Stimulated activated CD4-positive, alpha-beta T cell treated with anti-CD3 and anti-CD28 coated beads, Interleukin-2, amount 100 ng/mL, for 24 hours (primary cell): ENCODE measurements at places on chromosomes 7 and 10.

DNA sequence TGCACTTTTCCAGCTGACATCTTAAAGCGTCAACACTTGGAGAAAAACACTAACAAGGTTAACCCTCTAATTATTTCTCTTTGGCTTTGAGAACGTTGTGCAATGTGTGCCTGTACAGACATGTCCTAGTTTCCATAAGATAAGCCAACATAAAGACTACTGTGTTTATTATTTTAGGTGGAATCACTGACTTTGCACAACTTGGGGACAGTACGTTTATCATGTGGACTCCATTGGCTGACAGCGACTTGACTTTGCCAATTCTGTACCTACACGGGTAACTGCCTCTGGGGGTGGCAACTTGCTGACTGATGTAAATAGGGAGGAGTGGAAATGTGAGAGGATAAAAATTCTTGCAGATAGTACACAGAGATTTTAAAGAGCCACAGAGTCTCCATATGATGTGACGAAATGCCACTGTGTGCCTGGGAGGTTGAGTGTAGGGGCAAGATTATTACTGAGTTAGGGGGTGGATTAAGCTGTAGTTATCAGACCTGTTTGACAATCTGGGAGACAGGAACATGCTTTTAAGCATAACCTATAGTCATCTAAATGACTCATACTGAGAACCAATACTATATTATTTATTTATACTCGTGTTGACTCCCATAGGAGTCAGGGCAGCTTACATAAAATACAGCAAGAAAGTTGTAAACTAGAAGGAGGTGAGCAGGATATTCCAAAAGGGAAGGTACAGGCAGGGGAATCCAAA lies 21.0 kb downstream of the SLC13A4 start:
- DNase-seq, result no peak

DNA sequence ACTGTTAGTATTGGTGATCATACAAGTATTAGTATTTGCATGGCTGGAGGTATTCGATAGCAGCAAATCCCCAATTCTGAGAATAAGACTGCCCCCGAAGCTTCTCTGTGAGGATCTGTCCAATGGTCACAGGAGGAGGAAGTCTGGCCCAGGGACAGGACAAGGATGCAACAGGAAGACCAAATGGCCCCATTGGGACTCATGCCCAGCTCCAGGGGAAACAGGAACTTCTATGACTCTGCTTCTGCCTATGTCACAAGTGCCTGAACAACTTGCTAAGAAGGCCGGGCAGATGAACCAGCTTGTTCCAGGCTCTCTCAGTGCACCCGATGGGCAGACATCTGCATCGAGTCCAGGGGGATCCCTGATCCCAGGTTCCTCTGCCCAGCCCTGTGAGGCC lies 172.0 kb upstream of the GRB10 start:
- DNase-seq, result no peak

DNA sequence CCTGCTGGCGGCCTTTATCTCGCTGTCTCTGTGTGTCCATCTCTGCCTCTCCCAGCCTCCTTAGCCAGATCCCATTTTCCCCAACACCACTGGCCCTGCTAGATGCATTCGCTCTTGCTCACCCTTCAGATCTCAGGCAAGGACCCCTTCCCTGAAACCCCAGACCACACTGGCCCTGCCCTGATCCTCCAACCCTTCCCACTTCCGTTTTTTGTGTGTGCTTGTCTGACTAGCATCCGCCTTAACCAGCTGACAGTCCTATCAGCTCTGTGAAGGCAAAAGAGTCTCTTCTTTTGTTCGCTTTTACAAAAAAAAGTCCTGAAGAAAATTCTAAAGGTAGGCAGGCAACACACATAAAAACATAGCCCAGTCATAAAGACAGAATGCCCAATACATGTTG lies 28.7 kb downstream of the CHST15 start:
- no peak for DNase-seq

DNA sequence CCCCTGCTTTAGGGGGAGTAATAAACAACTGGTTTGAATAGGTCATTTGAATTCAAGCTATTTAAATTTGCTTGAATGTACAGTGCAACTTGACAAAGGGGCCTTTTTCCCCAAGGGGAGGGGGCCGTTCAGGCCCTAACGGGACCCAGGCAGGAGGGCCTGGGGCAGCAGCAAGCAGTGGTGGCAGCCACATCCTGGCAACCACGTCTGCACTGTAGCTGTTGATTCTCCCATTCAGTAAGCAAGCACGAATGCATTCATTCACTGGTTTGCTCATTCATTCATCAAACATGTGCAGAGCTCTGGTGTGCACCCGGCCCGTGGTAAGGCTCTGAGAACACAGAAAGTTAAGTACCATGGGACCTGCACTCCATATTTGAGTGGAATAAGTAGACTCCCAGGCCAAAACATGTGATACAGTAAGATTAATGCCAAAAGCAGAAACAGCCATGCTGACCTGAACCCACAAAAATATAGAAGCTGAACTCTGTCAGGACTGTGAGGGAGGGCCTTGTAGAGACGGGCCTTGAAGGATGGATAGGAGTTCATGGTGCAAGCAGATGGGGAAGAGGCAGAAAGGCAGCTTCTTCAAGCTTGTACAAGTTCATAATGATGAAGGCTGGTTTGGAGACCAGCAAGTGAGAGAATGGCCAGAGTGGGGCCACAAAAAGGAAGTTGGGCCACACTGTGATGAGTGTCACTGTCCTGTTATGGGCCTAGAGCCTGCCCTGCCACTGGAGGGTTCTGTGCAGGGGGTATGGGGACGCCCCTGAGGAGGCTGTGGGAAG lies 29.3 kb upstream of the C10orf53 start:
- no peak for DNase-seq

- DNase-seq, result no peak
These were observed 6.9 kb downstream of the C10orf62 start for GRCh38 chr10:97596101-97597082.

DNA sequence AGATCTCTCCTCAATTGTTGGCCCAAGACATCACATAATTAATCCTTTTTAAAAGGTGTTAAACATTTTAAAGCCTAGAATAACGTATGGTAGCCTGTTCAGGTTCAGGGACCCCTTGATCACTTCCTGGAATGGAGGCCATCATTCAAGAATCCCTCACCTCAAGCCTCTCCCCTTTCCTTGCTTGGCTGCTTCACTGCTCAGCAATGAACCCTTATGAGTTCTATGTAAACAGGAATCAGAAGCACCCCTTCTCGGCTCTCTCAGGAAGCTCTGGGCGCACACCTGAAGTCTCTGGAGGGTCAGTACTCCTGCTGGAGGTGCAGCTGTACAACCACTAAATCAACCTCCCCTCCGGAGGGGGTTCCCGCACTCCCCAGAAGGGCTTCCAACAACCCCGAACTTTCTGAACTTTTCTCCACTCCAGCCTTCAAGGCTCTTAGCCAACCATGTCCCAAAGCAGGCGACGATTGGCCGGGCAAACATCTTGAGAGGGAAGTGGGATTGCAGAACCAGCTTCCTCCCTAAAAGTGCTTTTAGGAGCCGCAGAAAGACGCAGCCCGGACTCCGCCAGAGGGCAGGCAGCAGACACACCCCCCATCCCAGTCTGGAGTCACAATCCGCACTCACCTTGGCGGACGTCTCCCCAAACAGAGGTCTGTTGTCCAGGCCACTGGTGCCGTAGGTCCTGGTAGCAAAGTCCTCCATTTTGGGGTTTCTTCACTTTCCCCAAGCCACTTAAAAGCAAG lies 562 bp downstream of the TMEM243 start:
- DNase-seq, result peak; percentile 40

DNA sequence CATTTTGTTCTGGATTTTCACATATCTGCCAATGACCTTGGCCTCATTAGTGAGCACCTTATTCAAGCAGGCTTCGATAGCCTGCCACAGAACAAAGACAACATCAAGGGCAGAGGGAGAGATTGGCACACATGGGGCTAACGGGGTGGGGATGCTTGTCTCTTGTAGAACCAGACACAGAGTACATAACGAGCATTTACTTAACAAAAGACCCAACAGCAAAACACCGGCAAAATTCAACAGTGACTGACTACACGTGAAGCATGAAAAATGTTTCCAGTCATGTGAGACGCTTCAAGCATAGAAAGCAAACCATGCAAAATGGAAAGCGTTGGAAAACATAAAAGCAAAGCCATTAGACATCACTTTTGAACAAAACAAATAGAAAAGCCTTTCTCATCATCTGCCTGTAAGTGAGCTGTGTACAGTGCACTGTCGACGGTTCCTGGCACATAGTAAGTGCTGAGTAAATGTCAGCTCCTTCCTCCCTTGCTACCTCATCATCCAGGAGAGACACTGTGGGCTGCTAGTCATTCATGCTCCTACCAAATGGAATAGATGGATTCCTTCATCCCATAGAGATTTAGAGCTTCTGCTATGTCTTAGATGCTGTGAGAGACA lies 134.4 kb upstream of the AGK start:
- DNase-seq, result no peak

- no peak for DNase-seq
These were observed 30.5 kb upstream of the MNX1 start for GRCh38 chr7:157041004-157041403.

- no peak for DNase-seq
These were observed 1115.3 kb downstream of the REEP3 start for GRCh38 chr10:64636461-64636860.

GRCh38 chr10:33559105-33559504 lies 224.6 kb upstream of the NRP1 start:
- no peak for DNase-seq

GRCh38 chr10:93915598-93915997 lies 21.8 kb downstream of the SLC35G1 start:
- no peak for DNase-seq

DNA sequence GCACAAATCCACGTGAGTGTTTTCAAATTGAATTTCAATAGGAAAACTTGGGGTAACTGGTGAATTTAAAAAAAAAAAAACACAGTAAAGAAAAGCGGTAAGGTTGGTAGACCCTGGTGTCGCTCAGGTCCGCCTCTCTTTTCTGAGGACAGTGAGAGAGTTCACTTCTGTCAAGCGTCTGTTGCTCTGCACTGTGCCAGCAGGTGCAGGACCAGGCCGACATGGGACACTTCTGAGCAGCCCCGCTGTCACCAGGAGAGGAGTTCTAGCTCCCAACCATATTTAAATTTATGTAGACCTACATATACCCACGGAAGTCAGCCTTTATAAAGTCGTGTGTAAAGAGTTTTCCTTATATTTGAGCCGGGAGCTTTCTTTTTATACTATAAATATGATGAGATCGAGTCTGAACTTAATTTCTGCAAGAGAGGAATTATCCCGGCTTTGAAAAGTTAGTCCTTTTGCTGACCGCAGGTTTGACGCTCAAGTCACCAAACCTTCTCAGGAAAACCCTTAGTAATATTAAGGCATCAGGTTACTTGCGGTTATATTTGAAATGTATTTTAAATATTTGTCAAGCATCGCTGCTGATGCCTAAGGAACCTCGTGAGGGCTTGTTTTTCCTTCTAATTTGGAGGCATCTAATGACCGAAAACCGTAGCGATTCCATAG lies 531 bp downstream of the IKZF1 start:
- peak; percentile 63 for DNase-seq
